Activated naive CD4-positive, alpha-beta T cell treated with anti-CD3 and anti-CD28 coated beads, Interleukin-2, amount 50 U/mL, for 72 hours (primary cell): ENCODE measurements at places on chromosomes 6 and 20. TPM values are rescaled to one million over a fixed set of nuclear protein-coding genes. Genes with fewer than 3 reads are reported as not detected.

Gene OPRL1
- total RNA-seq, result 0.32 TPM

Gene CST3
- 1.2 TPM for total RNA-seq

Gene SEMG1
- not detected for total RNA-seq

Gene PRELID3B
- total RNA-seq, result 118 TPM

Gene CLIC5
- 1.8 TPM for total RNA-seq

Gene WFDC10B
- total RNA-seq, result not detected

Gene EPPIN
- total RNA-seq, result not detected

Gene TRIM15
- 1.6 TPM for total RNA-seq

Gene FOXC1
- total RNA-seq, result 0.07 TPM

Gene ELOVL4
- total RNA-seq, result 0.60 TPM

Gene DDO
- total RNA-seq, result not detected

Gene SIRPG
- 46.9 TPM for total RNA-seq

Gene MYO6
- total RNA-seq, result 2.0 TPM

Gene WFDC2
- 1.2 TPM for total RNA-seq
